Femur (tissue), 1 donor: ENCODE measurements at places on chromosomes 1 and 21.

- DNase-seq: no peak
These were observed 66.1 kb downstream of the HTR6 start for GRCh38 chr1:19730793-19731192.

- no peak for DNase-seq
These were observed 9.6 kb upstream of the FABP3 start for GRCh38 chr1:31382379-31382989.

DNA sequence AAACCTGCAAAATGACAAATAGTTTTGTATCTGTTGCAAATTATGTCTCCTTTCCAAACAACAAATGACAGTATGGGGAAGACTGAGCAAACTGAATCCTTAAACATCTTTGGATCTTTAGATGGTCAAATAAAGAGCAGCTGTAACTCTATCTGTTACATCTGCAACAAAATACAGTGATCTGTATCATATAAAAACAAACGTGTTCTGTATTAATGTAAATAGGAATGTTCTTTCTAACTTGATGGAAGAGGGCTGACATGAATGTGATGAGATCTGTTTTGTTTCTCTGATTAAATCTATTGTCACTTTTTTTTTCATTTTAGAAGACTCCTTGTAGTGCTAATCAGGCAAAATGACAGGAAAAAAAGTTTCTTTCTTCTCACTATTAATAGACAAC lies 159.5 kb downstream of the GPATCH2 start:
- no peak for DNase-seq

- DNase-seq: no peak
These were observed 110.8 kb upstream of the RUNX1 start for GRCh38 chr21:35159881-35160280.

GRCh38 chr21:40453183-40453582 lies 393.8 kb downstream of the DSCAM start:
- no peak for DNase-seq

DNA sequence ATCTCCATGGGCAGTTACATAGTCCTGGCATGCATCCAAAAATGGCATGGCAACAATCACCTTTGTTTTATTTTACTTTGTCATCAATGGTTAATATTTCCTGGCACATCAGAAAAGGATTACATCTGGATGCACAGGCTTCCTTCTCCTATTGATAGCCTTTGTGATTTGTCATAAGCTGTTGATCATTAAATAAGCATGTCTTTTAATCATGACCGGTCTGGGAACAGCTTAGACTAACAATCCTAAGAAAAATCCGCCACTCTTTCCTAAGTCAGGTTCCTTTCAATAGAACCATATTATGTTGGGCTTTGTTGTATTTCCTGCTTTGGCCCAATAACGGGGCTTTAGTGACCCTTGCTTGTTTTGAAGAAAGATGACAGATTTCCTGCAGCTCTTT lies 330.6 kb downstream of the DUSP10 start:
- DNase-seq: no peak
